ENCODE measurements at places on chromosomes 3 and 15.

DNA sequence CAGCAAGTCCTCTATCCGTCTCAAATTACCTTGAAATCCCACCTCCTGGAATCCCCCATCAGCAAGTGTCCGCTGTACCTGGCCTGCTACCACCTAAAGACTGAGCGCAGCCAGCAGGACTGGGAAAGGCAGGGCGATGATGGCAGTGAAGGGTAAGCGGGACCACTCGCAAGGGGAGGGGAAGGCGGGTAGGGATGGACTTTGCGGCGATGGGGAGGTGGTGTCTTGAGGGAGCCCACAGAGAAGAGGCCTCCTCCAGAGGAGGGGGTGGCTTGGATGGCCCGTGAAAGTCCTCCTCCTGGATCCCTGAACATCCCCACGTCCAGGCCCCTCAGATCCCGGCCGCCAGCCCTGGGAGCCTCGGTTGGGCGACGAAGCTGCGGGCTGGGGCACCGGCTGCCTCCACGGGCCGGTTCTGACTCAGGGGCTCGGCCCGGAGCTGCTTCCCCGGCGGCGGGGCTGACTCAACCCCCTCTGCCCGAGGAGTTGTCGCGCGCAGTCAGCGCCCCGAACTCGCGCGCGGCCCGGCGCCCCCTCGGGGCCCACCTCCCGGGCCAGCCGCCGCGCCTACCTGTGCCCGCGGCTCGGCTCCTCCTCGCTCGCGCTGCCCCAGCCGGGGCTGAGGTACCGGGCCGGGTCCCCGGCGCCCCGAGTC is 512 bp downstream of the LARP6 start:
- peak; percentile 73 for DNase-seq

- peak; percentile 53 for DNase-seq
These were observed 1.3 kb downstream of the ACAP2 start for GRCh38 chr3:195441476-195441991.

DNA sequence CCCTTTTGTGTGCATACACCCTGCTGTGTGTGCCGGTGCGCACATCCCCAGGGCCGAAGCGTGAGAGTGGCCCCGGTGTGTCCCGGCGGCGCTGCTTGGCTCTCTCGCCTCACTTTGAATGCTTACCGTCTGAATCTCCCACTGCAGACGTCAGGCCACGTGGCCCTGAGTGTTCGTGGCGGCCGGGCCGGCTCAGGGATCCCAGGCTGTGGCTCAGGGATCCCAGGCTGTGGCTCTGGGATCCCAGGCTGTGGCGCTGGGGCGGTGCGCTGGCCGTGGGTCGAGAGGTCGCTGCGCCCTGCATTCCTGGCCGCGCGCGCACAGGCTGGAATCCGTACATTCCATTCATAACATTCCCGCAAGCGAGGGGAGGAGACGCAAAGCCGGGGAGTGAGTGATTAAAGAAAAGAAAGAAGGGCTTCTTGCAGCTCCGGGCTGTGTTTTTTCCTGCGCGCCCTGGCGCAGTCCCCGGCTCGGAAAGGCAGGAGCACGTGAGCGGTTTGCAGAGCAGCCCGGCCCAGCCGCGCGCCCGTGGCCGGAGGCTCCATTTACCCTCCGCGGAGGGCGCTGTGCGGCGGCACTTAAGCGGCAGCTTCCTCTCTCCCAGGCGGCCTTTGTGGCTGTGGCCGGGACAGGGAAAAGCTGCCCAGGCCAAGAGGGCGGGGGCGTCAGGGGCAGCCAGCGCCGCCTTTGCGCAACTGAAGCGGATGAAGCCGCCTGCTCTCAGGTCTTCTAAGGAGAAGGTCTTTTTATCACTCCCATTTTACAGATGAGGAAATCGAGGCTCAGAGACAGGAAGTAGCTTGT is 87.0 kb upstream of the ALDH1L1 start:
- DNase-seq, result peak; percentile 86

DNA sequence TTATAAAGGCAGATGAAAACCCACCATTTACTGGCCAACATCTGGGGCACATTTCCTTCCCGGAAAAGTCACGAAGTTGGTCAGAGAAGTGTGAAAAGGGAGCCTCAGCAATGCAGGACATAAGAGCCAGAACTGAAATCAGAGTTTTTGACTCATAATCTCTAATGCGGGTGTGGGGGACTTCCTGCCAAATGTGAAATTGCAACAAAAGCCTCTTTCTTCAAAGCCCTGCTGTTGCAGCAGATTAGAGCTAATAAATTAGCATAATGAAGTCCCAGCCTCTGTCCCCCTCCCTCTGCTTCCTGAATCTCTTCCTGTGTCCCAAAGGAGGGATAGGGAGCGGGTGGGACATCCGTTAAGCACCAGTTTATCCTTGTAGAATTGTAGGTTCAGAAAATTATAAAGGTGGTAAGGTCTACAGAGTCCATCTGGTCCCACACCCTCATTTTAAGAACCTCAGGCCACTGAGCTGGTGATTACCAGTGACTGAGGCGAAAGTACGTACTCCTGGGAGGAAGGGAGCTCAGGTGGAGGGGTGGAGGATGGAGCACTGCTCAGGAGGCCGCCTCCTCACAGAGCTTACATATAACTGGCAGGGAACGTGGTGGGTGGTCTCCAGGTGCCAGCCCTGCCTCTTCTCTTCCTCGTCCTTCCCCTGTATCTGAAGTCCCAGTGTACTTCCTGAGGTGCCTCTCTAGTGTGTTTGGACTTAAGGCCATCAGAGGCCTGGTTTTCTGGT is 35.0 kb downstream of the ST6GAL1 start:
- peak; percentile 41 for DNase-seq

GRCh38 chr3:190709351-190709773 is 153.1 kb downstream of the GMNC start:
- no peak for DNase-seq

Data from right cardiac atrium (tissue), 5 donors.